ENCODE measurements at places on chromosomes 13 and 19.

DNA sequence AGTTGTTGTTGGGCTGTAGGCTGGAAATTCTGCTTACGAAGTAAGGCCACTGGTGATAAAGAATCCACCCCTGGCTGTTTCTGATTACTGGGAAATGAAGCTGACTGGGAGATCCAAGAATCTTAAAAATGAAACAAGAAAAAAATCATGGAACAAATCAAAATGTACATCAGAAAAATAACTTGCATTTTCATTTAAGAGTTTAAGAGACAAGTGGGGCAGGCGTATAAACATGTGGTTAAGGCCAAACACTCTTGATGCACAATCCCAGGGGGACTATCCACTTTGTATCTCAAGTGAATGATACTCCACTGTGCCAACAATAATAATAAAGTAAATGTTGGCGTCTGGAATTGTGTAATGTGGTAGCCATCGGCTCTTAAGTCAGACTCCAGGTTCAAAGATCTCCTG lies 24.6 kb downstream of the ZMYM5 start:
- DNase-seq = no peak

DNA sequence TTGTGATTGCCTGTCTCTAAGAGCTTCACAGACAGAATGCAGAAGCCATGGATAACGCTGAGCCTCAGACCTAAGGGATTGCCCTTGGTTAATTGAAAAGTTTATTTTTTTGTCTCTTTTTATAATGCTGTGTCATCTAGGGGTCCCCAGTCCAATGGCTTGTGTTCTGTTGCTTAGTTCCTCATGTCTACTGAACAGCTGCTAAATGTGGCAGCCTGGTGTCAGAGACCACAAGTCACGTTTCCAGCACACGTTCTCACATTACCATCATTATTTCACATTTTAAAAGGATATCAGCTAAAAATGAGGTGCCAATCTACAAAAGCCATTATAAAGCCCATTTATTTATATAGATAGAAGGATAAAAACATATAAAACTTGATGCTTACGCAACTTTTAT lies 1362.0 kb downstream of the PCDH9 start:
- no peak for DNase-seq

DNA sequence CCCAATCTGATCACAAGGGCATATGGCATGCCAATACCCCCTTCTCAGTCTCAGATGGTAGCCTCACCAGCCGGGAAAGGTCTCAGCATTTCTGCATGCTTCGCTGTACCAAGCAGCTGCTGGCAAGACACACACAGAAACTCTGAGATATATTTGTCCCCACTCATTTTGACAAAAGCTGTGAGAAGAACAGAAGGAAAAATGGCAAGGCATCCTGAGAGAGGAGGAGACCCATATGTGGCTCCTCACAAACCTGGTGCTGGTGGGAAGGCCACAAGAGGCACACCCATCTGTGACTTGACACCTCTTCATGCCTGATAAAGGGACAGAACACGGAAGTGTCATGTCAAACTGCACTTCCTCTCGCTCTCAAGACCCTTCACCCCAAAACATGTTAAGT lies 36.7 kb upstream of the DOCK9 start:
- DNase-seq = no peak

DNA sequence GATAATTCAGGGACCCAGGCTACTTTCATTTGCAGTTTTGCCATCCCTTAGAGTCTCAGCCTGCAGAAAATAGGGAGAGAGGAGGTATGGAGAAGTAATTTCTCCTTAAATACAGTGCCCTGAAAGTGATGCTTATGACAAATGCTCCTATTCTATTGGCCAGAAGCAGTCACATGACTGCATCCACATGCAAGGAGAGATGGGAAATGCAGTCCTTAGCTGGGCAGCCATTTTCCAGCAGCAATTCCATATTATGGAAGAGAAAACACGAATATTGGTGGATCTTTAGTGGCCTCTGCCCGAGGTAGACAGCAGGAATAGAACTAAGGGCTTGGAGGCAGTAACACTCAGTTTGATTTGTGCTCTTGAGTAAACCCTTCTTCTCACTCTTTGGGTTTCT lies 39.4 kb downstream of the VAV1 start:
- no peak for DNase-seq

DNA sequence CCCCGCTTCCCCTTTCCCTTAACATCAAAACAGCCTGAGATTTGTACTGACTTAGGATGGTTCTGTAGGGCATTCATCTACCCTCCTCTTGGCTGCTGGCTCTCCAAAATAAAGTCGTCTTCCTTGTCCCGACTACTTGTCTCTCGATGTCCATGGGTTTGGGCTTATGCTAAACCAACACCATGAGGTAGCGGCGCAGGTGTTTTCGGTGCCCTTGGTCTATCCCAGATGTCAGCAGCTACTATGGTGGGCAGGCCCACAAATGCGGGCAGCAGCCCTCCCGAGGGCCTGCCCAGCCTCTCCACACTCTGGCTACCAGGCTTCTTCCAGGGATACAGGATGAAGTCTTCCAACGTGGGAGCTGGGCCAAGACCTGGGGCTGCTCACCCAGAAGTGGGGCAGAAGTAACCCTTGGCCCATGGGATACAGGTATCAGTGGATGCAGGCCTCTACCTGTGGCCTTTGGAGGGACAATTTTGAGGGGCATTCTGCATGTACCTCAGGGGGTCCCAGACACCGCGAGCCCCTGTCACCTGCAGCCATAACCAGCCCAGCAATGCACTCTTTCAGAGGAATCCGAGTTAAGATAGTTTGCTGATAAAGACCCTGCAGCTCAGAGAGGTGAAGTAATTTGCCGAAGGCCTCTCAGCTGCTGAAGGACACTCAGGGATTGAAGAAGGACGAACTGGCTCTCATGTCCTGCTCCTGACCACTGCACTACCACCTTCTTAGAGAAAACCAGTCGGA lies 47.8 kb upstream of the VSTM2B start:
- DNase-seq = no peak

- no peak for DNase-seq
Measured at GRCh38 chr19:49749771-49750170, 13.3 kb downstream of the TSKS start.

DNA sequence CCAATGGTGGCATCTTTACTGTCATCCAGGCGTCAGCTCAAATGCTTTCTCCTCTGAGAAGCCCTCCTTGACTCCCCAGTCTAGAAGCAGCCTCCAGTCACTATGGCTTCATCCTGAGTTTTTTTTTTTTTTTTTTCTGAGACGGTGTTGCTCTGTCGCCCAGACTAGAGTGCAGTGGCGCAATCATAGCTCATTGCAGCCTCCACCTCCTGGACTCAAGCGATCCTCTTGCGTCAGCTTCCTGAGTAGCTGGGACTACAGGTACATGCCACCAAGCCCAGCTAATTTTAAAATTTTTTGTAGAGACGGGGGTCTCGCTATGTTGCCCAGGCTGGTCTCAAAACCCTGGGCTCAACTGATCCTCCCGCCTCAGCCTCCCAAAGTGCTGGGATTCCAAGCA lies 4.2 kb downstream of the NRTN start:
- DNase-seq = no peak

DNA sequence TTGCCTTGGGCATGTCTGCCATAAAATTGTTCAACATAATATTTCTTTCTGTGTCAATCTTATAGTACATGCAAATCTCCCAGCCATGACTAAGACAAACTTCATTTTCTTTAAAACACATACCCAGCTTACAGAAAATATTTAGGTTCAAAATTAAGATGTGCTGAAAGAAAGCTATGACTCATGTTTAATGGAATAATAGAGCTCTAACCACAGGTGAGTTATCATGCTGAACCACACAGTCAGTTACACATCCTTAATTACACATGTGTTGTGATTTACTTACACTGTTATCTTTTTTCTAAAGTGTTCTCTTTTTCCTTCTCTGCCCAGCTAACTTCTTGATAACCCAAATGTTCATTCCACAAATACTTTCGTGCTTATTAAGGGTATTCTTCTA lies 1831.2 kb downstream of the OLFM4 start:
- no peak for DNase-seq

DNA sequence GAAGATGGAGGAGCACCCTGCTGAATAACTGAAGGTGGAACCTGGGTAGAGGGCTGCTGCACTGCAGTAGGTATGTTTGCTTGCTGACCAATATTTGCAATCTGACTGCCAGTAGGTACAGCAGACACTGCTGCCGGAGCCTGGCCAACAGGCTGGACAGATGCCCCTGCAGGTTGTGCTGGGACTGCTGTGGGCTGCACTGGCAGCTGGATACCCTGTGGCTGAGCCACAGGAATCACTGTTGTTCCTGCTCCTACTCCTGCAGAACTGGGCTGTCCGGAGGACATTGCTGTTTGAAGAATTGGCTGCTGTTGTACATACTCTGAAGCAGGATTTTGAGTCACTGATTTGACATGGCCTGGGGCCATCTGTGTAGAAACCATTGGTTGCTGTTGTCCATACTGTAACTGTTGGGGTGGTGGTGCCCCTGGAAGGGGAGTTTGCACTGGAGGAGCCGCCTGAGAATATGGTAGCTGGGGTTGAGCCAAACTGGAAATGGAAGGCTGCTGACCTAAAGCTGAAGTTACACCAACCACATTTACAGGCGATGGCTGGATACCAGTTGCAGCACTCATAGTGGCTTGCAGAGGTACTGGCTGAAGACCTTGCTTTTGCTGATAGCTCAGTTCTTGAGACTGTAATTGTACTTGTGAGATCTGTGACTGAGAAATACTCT lies 2.2 kb downstream of the TSC22D1 start:
- DNase-seq = no peak

DNA sequence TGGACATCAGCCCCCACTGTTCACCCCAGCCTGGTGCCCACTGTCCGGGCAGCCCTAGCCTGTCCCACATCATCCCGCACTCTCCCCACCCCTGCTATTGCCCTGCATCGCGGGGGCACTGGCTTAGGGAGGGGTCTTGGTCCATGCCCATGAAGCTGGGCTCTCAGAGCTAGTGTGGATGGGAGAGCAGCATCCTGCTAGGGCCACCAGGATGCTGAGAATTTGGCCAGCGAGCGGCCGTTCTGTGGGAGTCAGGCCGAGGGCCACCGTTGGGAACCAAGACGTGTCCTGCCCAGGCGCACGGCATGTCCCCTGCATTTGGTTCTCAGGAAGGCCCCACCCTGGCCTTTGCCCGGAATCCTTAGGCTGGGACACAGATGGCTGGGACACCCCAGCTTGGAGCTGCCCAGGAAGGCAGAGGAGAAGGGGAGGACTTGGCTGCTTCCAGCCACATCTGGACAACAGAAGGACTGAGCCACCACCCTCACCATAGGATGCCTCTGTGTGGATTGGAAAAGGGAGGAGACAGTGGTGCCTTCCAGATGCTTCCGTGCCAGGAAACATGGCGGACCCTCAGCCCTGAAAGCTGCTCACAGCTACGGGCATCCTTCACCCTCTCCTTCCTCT lies 14.6 kb downstream of the ADGRE5 start:
- DNase-seq = no peak

- peak; percentile 60 for DNase-seq
Measured at GRCh38 chr19:6736169-6736916, 1.0 kb downstream of the GPR108 start.

- no peak for DNase-seq
Measured at GRCh38 chr13:38265132-38265497, 84.5 kb upstream of the UFM1 start.

GRCh38 chr19:17347877-17348276 lies 10.5 kb downstream of the GTPBP3 start:
- DNase-seq = no peak

DNA sequence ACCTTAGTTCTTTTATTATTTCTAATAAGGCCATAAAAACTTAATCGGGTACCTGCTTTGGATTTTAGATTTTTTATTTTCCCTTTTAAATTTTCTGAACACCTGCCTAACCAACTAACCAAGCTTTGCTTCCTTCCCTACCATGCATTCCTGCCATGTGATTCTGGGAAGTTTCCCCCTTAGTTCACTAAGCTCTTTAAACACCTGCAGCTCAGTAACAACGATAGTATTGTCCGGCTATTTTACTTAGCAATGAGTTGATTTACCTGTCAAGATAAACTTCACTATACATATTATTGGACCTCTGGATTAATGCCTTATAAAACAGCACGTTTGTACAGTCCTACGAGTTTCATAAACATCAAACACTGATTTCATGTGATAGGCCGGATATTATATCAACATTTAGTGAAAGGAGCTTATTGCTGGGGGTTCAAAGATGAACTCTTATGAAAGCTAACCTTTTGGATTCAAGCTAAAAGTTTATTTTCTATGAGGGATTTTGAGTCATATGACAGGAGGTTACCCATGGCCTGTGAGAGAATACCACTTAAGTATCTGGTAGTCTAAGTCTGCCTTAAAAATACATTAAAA lies 81.0 kb upstream of the STARD13 start:
- DNase-seq = no peak

DNA sequence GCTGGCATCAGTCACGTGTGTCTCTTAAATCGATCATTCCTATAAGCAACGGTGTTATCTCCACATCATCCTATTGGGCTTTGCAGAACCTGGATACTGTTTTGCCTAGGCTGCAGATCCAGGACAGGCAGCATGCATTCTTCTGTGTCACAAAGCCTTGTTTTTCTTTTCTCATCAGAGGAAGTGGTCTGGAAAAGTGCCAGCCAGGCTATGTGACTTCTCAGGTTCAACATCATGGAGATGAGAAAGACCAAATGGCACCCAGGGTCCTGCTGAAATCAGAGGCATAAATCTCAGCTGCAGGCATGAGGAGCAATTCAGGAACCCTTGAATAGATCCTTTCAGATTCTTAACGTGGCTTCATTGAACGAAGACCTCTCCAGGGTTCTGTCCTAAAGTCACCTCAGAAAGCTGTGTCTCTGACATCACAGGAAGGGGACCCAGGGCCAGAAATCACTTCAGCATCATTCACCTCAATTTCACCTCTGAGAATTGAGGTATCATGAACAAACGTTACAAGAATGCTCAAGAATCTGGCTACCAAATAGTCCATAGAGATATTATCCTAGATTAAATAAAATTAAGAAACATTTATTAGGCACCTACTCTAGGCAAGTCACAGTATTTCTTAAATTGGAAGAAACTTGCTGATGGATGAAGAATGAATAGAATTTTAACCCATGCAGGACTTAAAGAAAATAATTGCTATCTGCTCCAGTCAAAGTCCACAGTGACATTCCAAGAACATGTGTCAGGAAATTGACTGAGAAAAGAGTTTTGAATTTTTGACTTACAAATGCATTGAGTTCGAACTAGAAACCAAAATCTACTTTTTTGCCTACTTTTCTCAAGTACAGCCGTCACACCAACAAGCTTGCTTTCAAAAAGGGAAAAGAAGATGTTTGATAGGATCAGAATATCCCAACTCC lies 124.1 kb downstream of the COG6 start:
- DNase-seq = no peak

- DNase-seq = no peak
Measured at GRCh38 chr13:59280297-59280696, 883.4 kb downstream of the DIAPH3 start.

GRCh38 chr19:6097911-6098310 lies 12.4 kb downstream of the RFX2 start:
- DNase-seq = no peak

DNA sequence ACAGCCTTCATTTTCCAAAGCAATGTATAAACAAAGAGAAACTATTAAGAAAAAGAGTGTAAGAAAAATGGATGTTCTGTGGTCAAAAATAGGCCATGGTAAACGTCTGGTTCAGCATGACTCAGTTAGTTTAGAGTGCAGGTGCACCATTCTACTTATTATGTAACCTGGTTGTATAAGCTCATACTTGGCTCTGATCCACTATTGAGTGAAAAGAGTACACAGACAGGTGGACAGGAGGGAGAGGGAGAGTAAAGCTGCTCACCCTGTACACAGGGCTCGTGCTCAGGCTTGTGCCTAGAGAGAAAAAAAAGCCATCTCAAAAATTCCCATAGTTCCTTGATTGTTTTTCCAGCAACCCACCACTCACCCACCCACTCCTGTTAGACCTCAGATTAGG lies 85.8 kb upstream of the ZNF91 start:
- DNase-seq = no peak

GRCh38 chr19:1811472-1811894 lies 593 bp downstream of the ATP8B3 start:
- DNase-seq = peak; percentile 2
